H1 (cell line): ENCODE measurements at places on chromosomes 2 and 18.

GRCh38 chr2:198371921-198372543, 567.6 kb downstream of the PLCL1 start:
- no peak for DNase-seq

- no peak for DNase-seq
These were observed 52.2 kb downstream of the NRP2 start for GRCh38 chr2:205734436-205735037.

DNA sequence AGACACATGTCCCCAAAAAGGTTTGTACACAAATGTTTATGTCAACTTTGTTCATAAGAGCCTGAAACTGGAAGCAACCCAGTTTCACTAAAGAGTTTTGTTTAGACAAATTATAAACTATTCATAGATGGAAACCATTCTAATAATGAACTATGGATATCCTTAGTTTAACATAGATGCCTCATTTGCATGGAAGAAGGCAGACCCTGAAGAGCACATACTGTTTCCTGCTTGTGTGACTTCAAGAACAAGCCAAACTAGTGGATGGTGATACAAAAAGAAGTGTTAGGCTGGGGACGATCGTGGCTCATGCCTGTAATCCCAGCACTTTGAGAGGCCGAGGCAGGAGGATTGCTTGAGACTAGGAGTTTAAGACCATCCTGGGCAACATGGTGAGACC, 48.1 kb downstream of the ACOXL start:
- DNase-seq, result no peak

DNA sequence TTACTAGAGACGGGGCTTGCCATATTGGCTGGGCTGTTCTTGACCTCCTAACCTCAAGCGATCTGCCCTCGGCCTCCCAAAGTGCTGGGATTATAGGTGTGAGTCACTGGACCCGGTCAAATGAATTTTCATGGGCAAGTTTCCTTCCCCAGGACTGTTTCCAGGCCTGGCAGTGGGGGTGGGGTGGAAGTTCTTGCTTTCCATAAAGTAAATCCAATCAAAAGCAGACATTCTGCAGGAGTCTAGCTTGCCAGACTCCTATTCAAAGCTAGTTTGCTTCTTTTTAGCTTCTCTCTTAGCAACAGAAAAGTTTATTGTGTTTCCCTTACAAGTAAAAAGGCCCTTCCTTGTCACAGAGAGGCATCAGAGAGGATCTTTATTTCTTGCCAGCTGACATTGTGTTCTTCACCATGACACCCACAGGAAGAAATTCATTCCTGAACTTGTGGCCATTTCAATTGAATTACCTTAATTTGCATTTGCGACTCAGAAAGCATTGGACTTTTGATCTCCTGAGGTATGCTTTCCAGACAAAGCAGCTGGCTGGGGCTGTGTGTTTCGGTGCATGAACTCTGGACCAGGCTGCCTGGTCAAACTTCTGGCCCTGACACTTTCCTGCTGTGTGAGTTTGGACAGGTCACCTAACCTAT, 37.9 kb downstream of the LYPD1 start:
- DNase-seq, result no peak

DNA sequence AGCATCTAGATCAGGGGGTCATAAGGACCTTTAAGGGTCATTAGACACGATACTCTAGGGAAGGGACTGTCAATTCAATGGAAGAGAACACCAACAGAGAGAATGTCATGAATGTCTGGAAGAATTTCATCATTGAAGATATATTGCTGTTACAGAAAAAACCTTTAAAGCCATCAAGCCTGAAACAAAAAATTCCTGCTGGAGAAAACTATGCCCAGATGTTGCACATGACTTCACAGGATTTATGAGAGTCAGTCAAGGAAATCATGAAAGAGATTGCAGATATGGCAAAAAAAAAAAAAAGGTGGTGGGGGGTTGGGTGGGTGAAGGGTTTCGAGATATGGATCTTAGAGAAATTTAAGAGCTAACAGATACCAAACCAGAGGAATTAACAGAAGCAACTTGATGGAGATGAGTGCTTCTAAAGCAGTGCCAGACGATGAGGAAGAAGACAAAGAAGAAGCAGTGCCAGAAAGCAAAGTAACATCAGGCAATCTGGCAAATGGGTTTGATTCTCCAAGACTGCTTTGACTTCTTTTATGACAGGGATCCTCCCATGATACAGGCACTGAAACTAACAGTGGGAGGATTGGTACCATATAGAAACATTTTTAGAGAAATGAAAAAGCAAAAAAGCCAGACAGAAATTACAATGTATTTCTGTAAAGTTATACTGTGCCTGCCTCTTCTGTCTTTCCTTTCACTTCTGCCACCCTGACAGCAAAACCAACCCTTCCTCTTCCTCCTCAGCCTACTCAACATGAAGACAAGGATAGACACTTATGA, 28.5 kb downstream of the MAP4K3 start:
- DNase-seq, result no peak

DNA sequence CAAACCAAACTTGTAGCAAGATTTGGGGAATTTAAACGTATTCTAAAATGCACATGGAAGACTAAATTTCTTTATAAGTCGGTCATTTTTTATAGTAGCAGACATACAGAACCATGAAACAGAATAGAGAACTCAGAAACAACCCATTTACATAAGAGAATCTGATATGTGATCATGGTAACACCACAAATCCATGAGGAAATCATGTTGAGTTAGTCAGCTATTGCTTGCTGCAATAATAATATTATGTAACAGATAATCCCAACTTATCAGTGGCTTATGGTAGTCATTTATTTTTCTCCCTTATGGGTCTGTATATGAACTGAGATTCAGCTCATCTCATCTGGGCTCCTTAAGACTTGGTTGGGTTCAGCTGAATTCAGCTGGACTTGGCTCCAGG, 103.4 kb upstream of the SERTAD2 start:
- no peak for DNase-seq

GRCh38 chr2:151374436-151374835, 17.0 kb downstream of the TNFAIP6 start:
- no peak for DNase-seq

DNA sequence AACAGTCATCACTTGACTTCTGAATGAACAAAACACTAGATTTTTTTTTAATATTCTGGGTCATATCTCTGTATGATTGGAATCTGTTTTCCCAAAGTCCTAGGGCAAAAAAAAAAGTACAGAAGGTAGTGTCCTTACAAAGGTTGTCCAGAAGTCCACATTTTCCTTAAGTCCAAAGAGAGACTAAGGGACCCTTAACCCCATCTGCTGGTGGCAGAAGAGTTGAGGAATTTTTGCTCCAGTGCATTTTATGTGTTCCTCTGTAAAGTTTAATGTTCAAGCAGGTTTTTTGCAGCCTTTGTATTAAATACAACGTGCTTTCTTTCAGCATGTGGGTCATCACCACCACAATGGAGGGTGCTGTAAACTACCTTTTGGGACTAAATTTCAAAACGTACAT, 215.9 kb downstream of the SP3 start:
- no peak for DNase-seq
